Right ventricle myocardium superior (tissue), 1 donor: ENCODE measurements at places on chromosomes 5 and 9. TPM values are rescaled to one million over a fixed set of nuclear protein-coding genes. Genes with fewer than 3 reads are reported as not detected.

IL3 gene
- not detected for total RNA-seq

PCAT7 gene
- total RNA-seq: 0.08 TPM

DNA sequence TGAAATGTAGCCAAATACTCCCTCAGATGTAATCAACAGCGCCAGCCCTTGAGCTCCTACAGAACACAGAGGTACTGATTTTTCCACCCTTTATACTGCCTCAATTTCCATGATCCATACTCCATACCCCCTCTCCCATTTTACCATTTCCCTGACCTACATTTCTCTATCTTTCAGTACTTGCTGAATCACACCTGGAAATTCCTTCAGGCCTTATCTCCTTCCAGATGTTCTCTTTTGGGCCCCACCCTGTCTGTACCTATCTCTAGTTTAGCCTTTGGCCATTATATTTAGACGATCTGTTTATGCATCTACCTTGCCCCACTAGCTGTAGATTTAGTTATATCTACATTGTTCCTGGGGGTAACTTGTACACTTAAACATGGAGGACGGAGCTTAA is 5.5 kb downstream of the NIM1K start:
- DNase-seq: no peak

TRIM7 gene
- 10.8 TPM for total RNA-seq

DNA sequence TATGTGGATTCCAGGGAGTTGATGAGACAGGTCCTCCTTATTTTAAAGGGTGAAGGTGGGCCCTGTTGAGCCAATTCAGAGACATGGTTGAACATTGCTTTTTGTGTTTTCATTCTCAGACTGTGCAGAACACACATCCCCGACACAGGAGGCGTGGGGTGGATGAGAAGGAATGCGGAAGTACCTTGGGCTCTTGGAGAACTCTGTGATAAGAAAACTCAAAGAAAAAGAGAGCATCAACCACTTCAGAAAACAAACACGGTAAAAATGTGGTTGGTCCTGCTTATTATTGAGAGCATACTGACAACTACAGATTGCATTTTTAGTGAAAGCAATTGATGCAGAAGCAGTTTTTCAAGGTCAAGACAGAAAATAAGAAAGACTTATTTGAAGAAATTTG is 659.8 kb downstream of the IRX1 start:
- no peak for DNase-seq

TPPP gene
- total RNA-seq: 39.7 TPM
